Activated naive CD4-positive, alpha-beta T cell (primary cell): ENCODE measurements at places on chromosomes 2 and 18.

- DNase-seq, result no peak
Observed at GRCh38 chr2:150517951-150518680, 30.6 kb upstream of the RND3 start.

DNA sequence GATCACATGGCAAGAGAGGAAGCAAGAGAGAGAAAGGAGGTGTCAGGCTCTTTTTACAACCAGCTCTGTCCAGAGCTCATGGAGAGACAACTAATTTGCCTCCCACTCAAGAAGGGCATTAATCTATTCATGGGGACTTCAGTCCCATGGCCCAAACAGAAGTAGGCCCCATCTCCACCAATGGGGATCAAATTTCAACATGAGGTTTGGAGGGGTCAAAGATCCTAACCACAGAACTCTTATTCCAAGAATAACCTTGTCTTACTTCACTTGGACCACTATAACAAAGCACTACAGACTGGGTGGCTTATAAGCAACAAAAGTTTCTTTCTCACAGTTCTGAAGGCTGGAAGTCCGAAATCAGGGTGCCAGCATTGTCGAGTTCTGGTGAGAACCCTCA lies 31.8 kb downstream of the GRB14 start:
- no peak for DNase-seq

DNA sequence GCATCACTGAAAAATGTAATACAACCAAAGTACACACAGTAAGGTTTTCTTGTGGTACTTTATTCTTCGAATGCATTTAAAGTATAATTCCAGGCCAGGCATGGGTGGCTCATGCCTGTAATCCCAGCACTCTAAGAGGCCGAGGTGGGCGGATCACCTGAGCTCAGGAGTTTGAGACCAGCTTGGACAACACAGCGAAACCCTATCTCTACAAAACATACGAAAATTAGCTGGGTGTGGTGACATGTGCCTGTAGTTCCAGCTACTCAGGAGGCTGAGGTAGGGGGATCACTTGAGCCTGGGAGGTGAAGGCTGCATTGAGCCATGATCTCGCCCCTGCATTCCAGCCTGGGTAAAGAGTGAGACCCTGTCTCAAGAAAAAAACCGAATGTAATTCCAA lies 3.9 kb upstream of the TTC39C start:
- DNase-seq, result no peak

- no peak for DNase-seq
Observed at GRCh38 chr2:39512941-39513340, 75.9 kb upstream of the MAP4K3 start.

- no peak for DNase-seq
Observed at GRCh38 chr18:13303756-13304364, 85.3 kb downstream of the LDLRAD4 start.

GRCh38 chr2:64779117-64779690 lies 125.5 kb upstream of the SERTAD2 start:
- DNase-seq, result no peak

GRCh38 chr2:39120521-39120770 lies 405 bp downstream of the SOS1 start:
- no peak for DNase-seq

DNA sequence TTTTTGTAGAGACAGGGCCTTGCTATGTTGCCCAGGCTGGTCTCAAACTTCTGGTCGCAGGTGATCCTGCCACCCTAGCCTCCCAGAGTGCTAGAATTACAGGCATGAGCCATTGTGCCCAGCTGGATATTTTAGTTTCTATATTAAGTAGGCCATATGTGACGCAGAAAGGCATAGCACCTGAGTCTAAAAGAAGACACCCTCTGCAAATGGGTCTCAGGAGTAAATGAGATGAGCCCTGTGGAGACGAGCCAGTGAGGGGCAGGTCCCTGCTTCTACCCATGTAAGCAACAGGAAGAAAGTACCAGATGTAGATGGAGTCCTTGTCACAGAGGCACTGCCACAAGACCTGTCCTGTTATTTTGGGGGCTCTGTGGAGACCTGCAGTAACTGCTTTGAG lies 322.4 kb downstream of the PTPRM start:
- no peak for DNase-seq

DNA sequence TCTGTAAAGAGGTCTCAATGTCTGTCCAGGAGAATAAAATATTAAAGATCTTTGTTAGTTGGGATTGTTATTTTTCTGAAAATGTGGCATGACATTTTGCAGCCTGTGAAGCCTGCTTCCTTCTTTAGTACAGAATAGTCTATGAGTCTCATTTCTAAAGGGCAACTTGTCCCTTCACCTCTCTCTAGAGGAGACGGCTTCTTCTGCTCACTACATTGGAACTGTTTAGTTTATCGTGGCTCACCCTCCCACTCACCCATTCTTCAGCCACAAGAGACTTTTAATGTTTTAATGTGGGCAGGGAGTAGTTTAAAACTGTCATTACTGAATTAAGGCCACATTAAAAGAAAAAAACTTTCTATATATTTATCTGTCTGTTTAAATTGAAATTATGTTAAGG lies 161.0 kb downstream of the BARD1 start:
- DNase-seq, result no peak
